Stimulated activated CD4-positive, alpha-beta T cell treated with anti-CD3 and anti-CD28 coated beads, Interleukin-1b, Interleukin-23, amount 100 ng/mL, for 48 hours (primary cell): ENCODE measurements at places on chromosomes 5 and 9.

DNA sequence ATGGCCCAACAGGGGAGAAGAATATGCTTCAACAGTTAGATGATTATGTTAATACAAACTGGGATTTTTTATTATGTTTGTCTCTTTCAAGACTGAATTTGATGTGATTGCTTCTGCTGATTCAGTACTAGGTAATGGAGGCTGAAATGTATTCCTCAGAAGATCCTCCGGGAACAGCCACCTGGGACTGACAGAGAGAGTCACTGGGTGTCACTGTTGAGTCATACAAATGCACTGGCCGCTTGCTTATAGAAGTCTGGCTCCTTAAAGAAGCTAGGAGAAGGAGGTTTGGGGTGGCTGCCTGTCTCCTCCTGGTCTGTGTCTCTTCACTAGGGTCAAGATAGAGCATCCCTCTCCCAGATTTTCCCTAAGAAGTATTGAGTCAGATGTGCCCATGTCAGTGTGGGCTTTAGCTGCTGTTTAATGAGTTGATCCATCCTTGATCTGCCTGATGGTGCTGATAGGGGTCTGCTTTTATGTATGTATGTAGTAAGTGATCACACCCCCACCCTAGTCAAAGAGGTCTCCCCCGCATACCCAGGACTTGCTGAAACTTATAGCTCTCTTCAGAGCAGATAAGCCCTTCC lies 773.4 kb downstream of the BRINP1 start:
- DNase-seq = no peak

DNA sequence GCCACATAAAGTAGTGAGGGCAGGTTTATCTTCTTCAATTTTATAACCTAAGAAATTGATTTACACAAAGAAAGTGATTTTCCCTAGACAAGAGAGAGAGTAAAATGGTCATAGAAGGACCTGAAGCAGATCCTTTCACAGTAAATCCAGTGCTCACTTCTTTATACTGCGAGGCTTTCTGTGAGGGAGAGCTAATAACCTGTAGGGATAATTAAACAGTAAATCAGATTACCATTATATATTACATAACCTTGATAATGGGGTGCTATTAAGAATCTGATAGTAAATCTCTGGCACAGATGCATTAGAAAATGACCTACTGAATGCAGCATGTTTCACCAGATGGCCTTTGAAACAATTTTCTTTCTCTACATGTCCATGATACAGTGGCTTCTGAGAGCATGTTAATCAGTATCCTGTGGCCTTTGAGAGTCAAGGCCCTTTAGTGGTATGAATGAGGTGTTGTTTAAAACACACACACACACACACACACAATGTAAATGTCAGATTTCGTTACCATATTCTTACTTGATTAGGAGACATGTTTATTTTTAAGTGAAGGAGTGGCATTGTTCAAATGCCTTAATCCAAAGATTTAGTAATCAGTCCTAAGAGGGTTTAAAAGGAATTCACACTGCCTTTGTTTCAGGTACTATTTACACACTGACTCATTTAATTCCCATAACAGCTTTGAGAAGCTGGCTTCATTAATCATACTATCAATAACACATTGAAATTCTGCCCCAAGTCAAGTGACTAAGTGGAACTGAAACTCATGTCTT lies 124.7 kb downstream of the ALDH1A1 start:
- DNase-seq = no peak

GRCh38 chr5:128671943-128672342 lies 133.9 kb upstream of the FBN2 start:
- DNase-seq = no peak

- DNase-seq = no peak
Measured at GRCh38 chr9:14031810-14032209, 282.1 kb downstream of the NFIB start.

DNA sequence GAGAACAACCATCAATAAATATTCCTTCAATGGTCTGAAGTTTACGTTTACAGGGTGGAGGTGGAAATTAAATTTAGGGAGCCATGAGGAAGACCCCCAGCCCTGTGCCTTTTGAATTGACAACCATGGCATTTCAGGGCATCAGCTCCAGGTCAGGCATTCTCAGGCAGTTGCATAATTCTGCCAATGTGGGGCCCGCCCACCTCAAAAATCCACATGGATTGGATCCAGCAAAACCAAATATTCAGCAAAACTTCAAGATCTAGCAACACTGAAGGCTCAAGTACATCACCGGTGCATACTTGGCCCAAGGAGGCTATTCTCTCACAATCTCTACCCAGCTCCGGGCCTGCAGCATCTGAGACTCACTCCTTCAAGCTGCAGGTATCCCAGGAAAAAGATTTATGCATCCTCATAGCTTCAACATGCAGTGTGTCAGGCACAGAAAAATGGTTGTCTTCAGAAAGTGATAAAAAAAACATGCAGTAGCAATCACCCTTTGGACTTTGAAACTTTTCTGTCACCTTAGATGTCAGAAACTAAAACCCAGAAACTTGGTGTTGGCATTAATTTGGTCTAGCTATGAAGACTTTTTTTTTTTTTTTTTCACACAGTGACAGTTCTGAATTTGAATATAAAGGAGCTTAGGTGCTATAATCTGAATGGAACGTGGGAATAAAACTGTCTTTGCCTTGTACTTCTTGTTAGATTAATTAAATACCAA lies 21.4 kb upstream of the ANXA2R start:
- DNase-seq = no peak

GRCh38 chr9:88197781-88198340 lies 59.6 kb upstream of the SPATA31C2 start:
- DNase-seq = no peak

- no peak for DNase-seq
Measured at GRCh38 chr9:108639696-108640095, 216.1 kb downstream of the ACTL7B start.

DNA sequence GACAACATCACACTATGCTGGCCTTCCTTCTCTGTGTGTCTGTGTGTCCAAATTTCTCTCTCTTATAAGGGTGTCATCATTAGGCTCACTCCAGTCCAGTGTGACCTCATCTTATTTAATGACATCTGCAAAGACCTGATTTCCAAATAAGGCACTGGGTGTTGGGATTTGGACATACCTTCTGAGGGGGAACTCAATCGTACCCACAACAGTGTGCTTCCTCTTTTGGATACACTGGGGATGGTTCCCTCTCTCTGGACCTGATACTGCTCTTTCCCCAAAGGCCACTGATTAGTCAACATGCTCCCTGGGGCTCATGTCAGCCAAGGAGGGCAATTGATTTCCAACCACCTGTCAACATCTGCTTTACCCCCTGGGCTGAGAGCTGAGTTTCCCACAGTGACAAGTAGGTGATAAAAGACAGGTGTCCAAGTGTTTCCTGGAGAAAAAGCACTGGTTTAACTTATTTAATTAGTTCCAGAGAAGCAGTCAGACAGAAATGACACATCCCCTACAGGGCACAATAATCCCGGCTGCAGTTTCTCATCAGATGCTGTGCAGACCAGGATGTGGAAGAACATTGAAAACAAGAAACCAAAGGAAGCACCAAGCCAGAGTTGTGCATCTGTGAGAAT lies 17.8 kb upstream of the CEP72 start:
- no peak for DNase-seq

GRCh38 chr9:85112391-85112790 lies 442.9 kb downstream of the NTRK2 start:
- DNase-seq = no peak

DNA sequence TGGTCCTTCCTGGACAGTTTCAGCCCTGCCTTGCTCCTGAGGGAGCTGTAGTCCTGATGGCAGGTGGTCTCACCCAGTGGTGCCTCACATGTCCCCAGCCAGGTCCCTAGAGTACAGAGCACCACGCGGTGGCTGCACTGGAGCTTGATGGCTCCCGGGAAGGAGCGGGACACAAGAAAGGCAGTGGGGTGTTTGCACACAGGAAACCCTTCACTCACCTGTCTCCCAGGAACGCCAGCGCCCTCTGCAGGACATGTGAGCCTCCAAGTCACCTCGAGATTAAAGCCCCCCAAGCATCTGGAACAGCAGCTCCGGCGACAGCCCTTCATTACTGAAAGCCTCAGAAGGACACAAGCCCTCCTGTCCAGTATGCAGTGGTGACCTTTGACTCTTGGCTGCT lies 19.9 kb upstream of the TMEM250 start:
- peak; percentile 52 for DNase-seq

DNA sequence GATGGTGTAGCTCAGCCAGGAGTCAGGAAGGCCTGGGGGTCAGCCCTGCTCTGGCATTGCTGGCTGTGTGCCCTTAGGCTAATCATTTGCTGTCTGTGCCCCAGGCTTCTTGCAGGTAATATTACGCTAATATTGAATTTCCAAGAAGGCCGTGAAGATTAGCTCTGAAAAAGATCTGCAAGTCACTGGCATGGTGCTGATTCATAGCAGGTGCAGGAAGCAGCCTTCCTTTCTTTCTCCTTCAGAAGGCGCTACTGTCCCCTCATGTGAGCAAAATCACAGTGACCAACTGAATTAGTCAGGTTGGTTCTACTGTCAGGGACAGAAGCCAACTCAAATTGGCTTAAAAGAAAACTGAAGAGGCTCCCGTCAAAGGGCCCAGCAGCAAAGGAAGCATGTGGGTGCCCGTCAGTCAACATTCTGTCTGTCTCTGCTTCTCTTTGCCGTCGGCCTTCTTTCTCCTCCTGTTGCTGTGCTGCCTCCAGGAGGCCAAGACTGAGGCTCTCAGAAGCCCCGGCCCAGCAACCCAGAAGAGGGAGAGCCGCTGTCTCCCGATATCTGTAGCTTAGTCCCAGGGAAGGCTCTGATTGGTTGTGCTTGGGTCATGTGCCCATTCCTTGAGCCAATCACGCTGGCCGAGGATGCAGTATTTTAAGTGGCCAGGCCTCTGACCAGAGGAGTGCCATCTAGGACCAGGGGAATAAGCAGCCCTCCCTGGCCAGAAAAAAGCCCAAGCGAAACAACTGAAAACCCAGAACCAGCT lies 67.8 kb upstream of the NEURL1B start:
- DNase-seq = no peak

DNA sequence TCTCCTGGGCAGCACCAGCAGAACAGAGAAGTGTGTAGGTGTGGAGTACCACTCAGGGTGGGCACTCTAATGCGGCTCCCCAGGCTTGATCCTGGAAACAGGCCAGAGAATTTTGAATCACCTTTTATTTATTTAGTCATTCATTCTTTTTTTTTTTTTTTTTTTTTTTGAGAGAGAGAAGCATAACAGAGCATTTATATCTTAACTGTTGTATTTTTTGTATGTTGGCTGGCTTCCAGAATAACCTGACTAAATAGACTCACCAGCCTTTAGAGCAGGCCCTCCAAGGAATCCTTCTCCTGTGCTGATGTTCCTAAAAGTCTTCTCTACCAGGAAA lies 153.4 kb downstream of the PIK3R1 start:
- DNase-seq = no peak

DNA sequence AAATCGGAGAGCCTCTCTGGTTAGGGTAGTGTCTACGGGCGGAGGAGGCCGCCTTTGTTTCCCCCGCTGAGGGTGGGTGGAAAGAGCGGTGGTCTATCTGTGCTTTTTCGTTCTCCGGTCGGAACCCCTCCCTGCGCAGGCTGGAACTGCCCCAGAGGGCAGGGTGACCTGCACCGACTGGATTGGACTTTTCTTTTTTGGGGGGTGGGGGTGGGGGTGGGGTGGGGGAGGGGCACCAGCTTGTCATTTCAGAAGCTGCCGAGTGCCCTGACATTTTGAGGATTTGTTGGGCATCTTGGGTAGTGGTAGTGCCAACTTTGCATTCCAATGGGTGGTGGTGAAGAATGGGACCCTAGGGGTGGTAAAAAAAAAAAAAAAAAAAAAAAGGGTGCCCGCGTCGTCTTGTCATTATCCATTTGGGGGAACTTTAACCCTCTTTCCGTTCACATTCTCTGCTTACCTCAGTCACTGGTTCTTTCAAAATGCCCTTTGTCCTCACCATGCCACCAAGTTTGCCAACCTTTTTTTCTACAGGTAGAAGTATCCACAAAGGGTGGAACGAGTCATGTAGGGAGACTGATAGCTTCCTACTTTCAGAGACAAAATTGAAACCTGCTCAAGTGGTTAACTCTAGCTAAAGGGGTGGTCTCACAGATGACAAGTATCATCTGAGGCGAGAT lies 1.3 kb downstream of the UBE2R2 start:
- DNase-seq = no peak

GRCh38 chr9:126551812-126552211 lies 61.9 kb upstream of the LMX1B start:
- DNase-seq = no peak

DNA sequence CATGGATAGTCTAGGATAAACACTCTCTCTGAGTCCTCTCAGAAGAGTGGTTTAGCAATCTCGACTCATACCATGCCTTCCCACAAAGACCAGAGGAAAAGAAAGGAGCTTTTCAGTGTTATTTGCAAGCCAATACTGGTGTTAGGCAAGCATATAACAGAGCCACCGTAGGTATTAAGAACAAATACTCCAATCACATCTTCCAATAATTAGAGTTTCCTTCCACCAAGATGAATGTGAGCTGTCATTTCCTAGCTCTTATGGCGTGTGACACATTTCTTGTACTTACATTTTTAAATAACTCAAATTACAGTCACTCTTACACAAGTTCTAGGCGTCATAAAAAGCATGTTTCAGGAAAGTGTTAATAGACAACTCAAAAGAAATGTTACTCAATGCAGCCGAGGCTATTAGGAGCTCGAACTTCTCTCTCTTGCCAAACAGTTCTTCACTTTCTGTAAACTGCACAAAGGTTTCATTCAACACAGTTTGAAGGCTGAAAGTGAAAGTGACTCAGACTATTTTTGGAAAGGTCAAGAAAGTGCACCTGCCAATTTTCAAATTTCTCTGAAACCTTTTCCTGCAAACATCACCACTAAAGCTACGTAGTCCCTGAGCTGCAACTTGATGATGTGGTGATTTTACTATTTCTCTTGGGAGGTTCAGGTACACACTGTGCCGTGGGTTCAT lies 153.8 kb downstream of the AUH start:
- DNase-seq = peak; percentile 48

DNA sequence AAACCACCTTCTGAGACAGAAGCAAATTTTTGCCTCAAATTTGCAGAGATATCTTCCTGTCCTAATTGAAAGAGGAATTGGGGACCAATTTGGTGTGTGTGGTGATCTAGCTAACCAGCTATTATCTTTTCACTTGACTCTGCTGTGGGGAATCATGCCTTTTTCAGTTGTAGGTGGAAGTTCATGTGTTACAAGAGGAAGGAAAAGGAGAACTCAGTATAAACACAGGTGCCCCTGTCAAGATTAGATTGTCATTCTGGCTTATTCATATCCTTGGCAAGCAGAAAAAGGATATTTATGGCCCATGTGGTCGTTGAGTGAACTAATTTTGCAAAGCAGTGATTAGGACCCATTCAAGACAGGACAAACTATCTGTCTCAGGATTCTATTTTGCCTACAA lies 336.8 kb upstream of the SLC30A5 start:
- no peak for DNase-seq

DNA sequence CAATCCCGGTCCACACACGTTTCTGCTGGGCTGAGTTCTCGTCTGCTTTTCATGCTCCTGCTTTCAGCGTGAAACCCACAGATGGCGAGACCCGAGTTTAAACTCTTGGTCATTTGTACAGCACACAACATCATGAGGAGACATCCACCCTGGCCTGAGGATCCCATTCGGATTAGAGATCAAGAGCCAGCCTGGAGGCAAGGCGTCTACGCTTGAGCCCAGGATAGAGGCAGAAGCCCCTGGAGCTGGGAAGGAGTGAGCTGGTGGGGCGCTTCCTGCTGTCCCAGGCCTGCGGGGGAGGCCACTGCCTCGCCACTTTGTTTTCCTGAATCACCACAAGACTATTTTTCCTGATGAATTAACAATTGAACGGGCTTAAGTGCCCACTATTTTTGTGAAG lies 281.9 kb upstream of the IRX4 start:
- no peak for DNase-seq

GRCh38 chr5:147805030-147805454 lies 22.5 kb upstream of the JAKMIP2 start:
- DNase-seq = no peak
